Stimulated activated CD4-positive, alpha-beta T cell treated with anti-CD3 and anti-CD28 coated beads, Interleukin-15, amount 100 ng/mL, for 48 hours (primary cell): ENCODE measurements at places on chromosomes 12 and 14.

GRCh38 chr14:66944872-66945271, 244.4 kb upstream of the GARIN2 start:
- no peak for DNase-seq

DNA sequence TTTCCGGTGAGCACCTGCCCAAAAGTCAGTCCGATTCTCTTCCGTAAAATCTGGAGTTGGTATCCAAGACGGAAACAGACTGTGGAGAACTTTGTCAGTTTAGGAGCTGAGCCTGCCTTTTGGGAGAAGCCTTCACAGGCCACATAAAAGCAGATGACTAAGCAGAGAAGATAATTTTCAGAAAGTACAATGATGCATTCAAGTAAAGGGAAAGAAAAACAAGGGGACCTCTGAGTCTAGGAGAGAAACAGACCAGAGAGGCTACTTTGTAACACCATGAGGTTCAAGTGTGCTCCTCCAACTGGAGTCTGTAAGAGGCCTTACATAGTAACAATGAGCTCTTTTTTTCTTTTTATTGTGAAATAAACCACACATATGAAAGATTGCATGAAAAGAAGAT, 21.1 kb downstream of the TMED8 start:
- no peak for DNase-seq

GRCh38 chr14:103762036-103762435, 46.4 kb downstream of the ZFYVE21 start:
- DNase-seq: no peak

DNA sequence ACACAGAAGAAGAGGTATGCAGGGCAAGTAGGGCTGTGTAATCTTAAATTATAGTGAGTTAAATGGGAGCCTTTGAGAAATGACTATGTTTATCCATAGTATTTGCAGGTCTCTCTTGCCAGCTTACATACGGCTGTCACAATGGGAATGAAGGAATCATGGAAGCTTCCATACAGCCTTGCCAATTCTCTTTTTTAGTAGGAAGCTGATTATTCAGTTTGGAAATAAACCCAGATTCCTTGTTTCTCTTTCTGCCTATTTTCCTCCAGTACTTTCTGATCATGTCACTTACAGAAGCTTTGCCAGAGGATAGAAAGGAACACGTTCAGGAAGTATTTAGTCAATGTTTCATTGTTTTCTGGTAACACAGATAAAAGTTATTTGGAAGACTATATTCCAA, 217.4 kb upstream of the DIO2 start:
- no peak for DNase-seq

DNA sequence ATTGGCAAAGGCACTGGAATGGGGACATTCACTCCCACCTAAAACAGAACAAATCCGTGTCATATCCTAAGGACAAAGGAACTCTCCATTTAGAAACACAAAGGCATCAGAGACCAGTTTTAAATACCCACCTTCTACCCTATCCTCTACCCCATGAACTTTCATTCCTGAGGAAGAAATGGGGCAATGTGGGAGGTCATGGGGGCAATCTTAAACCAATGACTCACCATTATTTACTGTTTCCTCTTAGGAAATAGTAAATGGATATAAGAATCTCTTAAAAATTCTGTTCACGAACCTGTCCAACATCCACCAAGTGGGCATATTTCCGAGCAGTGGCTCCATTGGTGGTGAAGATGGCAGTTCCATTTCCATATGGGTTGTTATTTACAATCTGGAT, 19.4 kb downstream of the ALDH6A1 start:
- DNase-seq: no peak

GRCh38 chr12:128818065-128819022, 5.4 kb downstream of the SLC15A4 start:
- DNase-seq: no peak

DNA sequence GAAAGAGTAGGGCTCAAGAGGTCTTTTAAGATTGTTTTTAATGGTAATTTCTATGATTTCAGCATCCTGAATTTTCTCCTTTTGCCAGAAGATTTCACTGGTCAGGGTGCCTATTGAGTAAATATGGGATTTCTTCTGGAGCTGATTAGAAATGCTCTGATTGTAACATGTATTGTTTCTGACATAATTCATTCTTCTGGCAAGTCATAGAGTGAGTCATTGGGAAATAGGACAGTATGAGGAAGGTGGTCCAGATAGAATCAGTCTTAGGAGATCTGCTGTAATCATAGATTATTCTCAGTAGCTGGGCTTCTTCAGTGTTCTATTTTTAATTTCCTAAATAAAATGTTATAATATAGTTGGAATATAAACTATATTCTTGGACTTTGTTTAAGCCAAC, 182.0 kb upstream of the NAV3 start:
- DNase-seq: no peak

DNA sequence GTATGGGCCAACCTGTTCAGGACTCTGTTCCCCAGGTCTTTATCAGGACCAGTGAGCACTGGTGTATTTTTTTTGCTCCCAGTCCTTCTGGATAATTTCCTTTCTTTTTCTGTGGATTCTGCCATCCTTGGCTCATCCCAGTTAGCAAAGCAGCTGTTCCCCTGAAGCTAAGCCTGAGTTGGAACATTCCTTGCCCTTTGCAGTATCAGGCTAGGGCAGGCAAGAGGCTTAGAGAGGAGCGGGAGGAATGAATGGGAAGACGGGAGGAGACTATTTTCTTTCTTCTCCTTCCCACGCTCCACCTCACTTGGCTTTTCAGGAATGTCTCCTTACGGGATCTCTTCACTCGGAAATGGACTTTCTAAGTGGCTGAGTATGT, 29.2 kb downstream of the ERG28 start:
- no peak for DNase-seq

DNA sequence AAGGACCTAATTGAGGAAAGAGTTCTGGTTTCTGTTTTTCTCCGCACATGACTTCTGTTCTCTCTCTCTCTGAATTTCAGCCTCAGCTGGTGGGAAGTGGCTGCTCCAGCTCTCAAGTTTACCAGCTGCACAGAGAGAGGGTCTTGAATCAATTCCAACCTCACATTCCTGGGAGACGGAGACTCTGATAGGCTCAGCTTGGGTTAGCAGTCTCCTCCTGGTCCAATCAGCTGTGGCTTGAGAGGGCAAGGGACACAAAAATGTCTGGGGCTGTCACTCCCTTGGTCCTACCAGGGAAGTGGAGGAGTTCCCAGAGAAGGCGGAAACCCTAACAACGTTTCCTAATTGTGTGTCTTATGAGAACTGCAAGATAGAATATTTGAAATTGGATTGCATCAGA, 7.0 kb downstream of the CCDC63 start:
- no peak for DNase-seq

DNA sequence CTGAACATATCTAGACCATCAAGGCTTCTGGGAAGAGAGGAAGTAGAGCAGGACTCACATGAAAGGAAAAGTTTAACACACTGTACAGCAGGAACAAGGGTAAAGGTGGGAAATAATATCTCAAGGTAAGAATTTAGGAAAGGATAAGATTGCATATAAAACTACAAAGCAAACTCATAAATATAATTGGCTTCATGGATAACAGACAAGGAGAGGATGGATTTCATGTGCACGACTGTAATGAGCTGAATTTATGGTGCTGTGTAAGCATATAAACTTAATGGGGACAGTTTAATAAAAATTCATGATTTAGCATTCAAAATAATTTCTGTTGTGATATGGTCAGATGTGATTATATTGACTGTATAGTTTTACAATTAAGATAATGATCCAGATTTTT, 298.0 kb downstream of the GXYLT1 start:
- no peak for DNase-seq

- DNase-seq: no peak
Measured at GRCh38 chr12:93115198-93115601, 186.1 kb upstream of the EEA1 start.

- no peak for DNase-seq
Measured at GRCh38 chr14:99616832-99617800, 13.1 kb upstream of the CCDC85C start.

DNA sequence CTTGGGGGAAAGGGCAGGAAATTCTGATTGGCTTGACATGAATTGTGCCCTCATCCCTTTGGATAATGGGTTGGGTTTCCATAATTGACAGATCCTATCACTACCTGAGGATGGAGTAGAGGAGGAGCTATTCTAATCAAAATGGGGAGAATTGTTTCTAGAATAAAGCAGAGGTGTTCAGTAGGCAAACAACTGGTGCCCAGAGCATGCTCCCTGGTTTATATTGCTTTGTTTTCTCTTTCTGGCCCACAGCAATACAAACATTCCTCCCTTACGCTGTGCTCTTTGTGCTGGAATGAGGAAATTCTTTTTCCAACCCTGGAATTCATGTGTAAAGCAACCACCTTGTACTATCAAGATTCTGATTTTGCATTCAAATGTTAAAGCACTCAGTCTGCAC, 147.4 kb downstream of the RASSF9 start:
- DNase-seq: no peak

DNA sequence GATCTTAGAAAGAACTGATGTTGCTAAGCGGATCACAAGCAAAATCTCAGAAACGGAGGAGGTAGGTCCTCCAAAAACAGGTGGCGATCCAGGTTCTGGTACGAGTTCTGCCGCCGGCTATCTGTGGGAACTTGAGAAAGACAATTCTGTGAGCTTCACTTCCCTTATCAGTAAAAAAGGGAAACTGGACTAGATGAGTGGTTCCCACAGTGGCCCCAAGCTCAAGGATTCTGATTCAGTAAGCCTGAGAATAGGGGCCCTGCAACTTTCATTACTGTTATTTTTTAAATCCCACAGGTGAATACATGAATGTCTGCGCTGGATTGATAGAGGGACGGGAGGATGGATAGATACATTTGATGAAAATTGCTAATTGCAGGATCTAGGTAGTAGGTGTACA, 160.2 kb downstream of the PPM1H start:
- no peak for DNase-seq

- DNase-seq: no peak
Measured at GRCh38 chr12:57548013-57548315, 972 bp upstream of the DCTN2 start.

- no peak for DNase-seq
Measured at GRCh38 chr12:43969882-43970281, 134.0 kb downstream of the TMEM117 start.
